ENCODE measurements at places on chromosomes 3 and 15. TPM values are rescaled to one million over a fixed set of nuclear protein-coding genes. Genes with fewer than 3 reads are reported as not detected.

The OXSR1 gene
- total RNA-seq = 49.7 TPM

The TM4SF18 gene
- 1.1 TPM for total RNA-seq

The ATP13A5 gene
- total RNA-seq = not detected

The HES1 gene
- total RNA-seq = 65.6 TPM

The CCR8 gene
- not detected for total RNA-seq

The OR5H6 gene
- total RNA-seq = not detected

The CX3CR1 gene
- not detected for total RNA-seq

The LRRC49 gene
- 6.0 TPM for total RNA-seq

The CELSR3 gene
- 2.3 TPM for total RNA-seq

The HTR3E gene
- 1.2 TPM for total RNA-seq

The PTX3 gene
- total RNA-seq = not detected

The CYP8B1 gene
- total RNA-seq = not detected

The SYNM gene
- 16.5 TPM for total RNA-seq

The PHC3 gene
- 77.3 TPM for total RNA-seq

The PARP15 gene
- total RNA-seq = 9.5 TPM

DNA sequence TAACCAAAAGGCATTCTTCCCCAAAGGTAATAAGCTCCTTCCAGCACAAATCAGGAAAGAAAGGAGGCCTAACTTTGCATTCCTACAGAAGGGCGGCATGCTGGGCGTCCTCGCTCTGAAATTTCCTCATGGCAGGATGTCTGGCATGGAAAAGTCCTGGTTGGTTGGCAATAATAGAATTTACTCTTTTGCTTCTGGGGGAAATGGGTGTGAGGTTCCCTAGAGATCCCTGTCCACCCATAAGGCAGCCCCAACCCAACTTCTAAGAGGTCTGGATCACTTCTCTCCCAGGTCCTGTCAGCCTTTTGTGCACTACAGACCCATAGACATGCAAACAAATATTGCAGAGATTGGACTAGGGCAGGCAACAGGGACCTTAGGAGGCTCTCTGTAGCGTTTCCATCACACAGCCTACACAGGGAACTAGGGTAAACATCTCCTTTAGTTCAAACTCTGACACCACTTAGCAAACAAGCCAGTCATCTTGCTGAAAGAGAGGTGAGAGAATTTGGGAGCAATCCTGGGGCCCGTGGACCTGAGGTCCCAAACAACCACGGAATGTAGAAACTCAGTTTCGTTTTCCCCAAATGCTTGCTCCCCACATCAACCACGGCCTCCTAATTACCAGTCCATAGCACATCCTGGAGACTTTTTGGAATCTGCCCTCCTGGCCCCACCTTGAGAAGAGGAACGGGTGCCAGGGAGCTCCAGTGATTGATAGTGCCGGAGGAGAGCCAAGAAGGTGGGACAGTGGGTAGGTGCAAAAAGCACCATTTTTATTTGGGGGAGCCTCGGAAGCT, 2.1 kb downstream of the ZIC4 start:
- DNase-seq = no peak

DNA sequence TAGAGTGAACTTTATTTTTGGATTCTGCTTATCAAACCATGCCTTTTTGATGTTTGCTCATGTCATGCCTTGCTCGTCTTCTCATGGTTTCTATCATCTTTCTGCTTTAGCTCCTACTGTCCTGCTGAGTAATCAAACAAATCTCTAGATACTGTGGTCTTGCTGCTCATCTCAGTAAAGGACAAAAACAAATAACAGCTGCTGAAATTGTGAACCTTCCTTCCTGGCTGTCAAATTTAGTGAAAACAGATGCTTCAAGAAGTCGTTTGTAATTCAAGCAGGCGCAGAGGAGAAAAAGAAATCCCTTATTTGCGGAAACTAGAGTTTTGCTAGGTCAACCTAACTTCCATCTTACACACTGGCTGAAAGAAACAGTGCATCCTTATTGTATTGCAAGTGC, 616.1 kb upstream of the ALCAM start:
- DNase-seq = no peak

DNA sequence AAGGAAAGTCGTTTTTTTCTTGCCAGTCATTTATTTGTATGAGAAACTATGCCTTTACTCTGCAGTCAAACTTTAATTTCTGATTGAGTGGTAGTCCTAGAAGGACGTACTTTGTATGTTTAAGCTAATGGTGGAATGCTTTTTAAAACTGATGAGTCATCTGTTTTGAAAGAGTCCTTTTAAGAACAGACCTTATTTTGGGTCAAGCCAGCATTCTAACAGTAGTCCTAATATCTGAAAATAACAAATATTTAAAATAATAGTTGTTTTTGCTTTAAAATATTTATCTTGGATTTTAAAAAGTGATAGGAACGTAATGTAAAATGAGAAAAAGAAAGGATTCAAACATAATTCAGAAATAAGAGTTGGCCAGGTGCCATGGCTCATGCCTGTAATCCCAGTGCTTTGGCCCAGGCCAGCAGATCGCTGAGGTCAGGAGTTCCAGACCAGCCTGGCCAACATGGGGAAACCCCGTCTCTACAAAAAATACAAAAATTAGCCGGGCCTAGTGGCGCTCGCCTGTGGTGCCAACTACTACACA, 1.3 kb upstream of the LRRC58 start:
- peak; percentile 46 for DNase-seq

- no peak for DNase-seq
These were observed 53.7 kb upstream of the ATP11B start for GRCh38 chr3:182739619-182740018.

DNA sequence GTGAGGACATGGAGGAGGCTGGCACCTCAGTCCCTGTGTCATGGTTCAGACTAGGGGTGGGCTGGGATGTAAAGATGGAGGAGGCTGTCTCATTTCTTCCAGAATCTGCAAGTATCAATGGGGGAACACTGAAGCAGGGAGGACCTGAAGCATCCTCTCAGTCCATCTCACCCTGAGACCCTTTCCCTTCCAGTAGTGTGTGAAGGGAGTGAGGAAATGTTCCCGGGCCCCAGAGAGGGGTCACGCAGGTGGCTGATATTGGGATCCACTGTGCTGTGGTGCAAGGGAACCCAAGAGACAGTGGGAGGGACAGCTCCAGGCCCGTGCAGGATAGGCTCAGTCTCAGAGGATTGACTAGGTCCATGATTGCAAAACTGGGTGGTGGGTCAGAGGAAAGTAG, 72.2 kb upstream of the ADPGK start:
- DNase-seq = no peak

DNA sequence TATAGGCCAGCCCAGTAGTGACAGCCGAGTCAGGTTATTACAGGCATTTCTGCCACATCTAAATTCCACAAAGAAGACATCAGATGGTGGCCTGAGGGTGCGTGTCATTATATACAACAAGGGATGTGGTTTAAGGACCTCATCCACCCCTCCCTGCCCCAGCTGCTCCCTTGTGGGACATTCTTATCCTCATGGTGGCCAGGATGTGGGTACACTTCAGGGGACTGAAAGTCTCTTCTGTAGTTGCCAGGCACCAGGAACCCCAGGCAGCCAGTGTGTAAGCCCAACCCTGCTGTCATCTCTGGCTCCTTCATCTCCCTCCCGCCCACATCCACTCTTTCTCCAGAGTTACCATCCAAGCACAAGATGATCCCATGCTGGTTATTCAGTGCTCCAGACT, 224.9 kb upstream of the TOPAZ1 start:
- DNase-seq = no peak

- no peak for DNase-seq
These were observed 9.1 kb upstream of the INO80 start for GRCh38 chr15:41125063-41125669.

DNA sequence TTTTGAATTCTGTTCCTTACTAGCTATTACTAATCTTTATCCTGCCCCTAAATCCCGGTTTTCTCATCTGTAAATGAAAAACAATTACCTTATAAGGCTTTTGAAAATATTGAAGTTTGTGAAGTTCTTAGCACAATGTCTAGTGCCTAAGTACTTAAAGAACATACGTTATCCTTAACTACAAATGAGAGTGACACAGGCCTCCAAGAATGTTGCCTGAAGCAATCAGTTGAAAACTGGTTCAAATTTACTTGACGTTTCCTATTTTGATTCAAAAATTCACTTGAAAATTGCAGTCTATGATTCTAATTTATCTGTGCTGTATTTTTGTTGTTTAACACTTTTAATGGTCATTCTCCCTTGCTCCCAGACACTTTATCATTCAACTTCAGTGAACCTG, 3.2 kb downstream of the SENP7 start:
- no peak for DNase-seq

- peak; percentile 57 for DNase-seq
These were observed 44.4 kb upstream of the FAN1 start for GRCh38 chr15:30859091-30859874.

DNA sequence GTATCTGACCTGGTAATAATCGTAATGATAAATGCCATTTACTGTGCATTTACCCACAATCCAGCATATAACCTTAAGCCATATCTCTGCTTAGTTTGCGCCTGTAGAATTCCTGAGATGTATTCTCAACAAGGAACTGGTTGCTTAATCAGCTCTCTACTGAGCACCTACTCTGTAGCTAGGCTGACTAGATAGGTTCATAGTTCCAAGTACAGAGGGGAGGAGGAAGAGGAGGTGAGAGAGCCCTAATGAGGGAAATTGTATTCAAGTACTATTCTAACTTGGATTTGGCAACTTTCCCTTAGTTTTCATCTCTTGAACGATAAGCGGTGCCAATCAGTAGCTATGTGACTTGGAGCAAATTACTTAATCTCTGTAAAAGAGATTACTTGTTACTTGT, 5.6 kb upstream of the AKAP13 start:
- no peak for DNase-seq

DNA sequence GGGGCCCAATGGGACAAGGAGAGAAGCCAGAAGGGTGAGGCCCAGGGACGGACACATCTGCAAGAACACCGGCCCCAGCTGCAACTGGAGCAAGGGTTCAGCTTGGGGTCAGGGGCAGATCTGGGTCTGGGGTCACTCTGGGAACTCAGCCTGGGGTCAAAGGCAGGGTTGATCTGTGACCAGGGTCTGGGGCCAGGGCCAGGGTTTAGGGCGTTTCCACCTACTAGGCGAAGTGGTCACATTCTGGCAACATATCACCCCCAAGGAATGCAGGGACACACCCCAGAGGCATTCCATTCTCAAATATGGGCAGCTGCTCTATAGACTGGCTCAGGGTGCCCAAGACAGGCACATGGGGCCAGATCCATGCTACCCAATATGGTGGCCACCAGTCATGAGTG, 9.0 kb downstream of the UROC1 start:
- peak; percentile 20 for DNase-seq

DNA sequence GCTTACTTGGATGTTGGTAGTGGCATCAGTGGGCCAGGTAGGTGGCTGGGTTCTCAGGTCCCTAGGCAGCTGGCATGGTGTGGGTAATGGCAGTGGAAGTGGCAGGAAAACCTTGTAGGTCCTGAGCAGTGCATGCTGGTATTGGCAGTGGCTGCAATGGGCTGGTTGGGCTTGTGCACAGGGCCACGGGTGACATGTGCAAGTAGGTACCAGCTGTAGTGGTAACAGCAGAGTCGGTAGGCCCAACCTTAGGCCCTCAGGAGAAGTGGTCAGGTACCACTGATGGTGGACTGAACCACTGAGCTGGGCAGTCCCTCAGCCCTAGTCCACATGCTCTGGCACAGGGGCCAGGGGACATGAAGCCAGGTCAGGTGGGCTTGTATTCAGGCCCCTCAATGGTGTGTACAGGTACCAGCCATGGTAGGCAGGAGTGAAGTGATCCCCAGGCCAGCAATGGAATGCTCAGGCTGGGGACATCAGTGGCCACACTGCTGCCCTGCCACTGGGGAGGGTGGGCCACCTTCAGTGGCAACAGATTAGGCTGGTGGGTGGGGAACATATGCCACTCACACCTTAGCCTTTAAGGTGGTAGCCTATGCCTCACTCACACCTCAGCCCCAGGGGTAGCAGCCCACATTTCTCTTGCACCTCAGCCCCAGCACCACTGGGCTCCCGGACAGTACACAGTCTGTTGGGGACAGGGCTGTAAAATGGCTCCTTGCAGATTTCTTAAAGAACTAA, 118.1 kb downstream of the LRRK1 start:
- DNase-seq = peak; percentile 6

- DNase-seq = peak; percentile 31
These were observed 408 bp downstream of the NICN1 start for GRCh38 chr3:49428752-49429080.

DNA sequence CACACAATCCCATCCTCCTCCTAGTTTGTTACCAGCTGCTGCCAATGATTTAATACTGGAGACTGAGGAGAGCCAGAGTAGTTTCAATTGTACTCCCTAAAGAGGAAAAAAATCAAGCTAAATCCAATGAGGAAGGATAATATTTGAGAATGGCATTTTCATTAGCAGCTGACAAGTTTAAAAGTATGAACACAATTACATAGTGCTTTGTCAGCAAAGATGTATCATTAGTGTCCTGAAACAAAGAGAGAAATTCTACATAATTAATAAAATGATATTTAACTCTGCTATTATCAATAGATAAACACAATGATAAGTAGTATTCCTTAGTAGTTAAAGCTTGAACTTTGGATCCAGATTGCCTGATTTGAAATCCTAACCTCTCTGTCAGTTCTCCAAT, 163.9 kb downstream of the FGF12 start:
- no peak for DNase-seq

- DNase-seq = no peak
These were observed 269.4 kb upstream of the ROPN1 start for GRCh38 chr3:124261306-124261705.

GRCh38 chr15:97790180-97790579, 170.3 kb upstream of the ARRDC4 start:
- no peak for DNase-seq

- no peak for DNase-seq
These were observed 375.1 kb downstream of the FOXP1 start for GRCh38 chr3:71208211-71209095.

DNA sequence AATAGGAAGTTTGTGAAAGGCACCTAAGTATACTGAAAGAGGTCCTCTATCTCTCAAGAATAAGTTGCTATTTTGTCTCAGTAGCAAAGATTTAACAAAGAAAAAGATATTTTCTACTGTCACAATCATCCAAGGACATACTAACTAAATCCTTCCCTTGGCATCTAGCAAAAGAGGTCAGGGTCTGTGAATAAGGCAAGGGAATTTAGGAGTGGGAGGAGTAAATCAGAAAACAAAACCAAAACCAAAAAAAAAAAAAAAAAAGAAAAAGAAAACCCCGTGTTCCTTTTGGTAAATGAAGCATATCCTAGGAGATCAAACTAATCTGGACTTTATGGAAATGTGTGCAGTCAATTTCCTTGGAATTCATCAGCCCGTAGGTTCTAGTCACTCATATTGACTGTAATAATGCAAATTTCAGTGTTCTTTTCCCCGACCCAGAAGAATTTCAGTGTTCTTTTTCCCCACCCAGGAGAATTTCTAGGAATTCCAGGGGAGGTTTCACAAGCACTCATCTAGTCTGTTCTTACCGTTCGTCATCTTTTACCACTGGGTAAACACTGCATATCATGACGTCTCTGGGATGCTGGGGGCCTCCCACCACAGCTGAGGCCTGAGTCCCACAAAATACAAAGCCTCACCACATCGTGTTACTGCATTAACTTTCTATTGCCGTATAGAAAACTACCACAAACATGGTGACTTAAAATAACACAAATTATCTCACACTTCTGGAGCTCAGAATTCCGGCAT, 113.8 kb upstream of the CCDC54 start:
- no peak for DNase-seq
